Globus pallidus (tissue), 1 donor: ENCODE measurements at places on chromosomes 16 and 17.

DNA sequence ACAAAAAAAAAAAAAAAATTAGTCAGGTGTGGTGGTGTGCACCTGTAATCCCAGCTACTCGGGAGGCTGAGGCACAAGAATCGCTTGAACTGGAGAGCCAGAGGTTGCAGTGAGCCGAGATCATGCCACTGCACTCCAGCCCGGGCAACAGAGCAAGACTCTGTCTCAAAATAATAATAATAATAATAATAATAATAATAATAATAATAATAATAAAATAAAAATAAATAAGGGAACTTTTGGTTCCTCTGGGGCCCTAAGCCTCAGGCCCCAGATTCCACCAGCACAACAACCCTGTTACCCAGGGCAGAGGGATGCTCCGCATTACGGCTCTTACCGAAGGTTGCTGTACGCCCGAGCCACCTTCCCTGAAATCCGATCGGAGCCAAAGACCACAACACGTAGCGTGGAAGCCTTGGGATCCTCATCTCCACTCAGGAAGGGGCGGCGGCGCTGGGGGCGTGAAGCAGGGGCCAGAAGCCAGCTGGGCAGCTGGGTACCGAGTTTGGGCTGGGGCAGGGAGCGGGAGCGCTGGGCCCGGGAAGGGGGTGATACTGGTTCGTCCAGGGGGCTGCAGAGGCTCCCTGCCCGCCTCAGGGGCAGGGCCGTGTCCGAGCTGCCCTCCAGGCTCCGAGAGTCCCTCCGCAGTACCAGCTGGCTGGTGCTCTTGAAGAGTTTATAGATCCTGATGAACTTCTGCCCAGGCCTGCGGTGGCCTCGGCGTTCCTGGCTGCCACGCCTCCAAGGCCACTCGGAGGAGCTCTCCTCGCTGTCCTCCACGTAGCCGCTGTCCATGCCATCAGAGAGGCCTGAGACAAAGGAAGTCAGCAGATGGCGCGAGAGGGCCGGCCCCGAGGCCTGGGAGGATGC, 20.6 kb upstream of the PIK3R6 start:
- DNase-seq, result peak; percentile 16

- no peak for DNase-seq
These were observed 23.3 kb upstream of the NOG start for GRCh38 chr17:56570199-56570598.

DNA sequence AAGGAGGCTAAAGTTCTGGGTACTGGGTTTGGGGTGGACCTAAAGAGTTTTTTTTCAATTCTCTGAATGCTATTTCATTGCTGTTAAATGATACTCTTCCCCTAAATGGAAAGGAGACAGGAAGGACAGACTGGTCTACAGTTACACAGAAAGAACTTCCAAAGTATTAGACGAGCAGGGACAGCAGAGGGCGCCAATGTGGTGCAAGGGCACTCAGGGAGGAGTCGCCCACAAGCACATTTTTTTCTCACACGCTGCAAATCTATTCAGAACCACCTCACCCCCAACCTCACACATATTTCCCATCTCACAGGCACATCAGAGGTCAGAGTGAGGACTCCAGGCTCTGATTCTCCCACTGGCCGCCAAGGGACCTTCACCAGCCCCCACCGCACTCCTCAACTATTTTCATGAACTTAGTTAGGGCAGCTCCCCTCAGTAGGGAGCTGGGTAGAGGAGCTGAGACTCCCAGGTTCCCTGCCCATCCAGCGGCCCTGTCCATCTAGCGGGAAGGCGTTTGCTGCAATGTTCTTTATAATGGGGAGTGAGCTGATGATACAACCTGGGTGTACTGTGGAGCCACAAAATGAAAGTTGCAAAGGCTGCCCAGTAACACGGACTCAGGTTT, 6.8 kb upstream of the CA4 start:
- DNase-seq, result peak; percentile 76

- no peak for DNase-seq
These were observed 25.0 kb upstream of the ZNHIT3 start for GRCh38 chr17:36461330-36462110.

DNA sequence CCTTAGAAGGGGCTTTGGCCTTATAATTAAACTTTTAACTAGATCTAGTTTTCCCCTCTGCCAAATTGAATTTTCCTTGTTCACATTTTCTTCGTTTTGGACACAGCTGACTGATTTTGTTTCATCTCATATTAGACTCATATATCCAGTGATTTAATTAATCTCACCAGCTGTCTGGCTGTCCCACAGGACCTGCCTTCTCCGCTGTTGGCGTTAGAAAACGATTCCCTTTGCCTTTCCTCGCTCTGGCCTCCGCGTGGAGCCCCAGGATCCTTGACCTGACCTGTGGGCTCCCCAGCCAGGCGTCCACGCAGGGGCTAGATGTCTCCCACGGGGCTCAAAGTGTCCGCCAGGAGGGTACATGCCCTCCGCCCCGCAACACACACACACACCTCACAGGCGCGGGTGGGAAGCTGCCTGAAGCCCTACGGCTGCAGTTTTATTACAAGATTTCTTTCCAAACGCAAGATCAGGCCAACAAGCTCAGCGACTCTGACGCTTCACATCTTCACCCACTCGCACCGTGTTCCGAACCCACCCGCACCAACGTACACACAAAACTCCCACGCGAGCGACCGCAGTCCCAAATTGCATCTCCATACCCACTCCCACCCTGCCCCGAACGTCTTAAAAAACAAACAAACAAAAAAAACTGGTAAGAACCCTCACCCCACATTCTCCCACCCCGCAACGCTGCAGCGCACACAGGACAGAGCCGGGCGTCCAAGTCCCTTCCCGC, 1.1 kb downstream of the RPRML start:
- DNase-seq, result no peak

- DNase-seq, result no peak
These were observed 40.2 kb downstream of the CPPED1 start for GRCh38 chr16:12763517-12763916.

DNA sequence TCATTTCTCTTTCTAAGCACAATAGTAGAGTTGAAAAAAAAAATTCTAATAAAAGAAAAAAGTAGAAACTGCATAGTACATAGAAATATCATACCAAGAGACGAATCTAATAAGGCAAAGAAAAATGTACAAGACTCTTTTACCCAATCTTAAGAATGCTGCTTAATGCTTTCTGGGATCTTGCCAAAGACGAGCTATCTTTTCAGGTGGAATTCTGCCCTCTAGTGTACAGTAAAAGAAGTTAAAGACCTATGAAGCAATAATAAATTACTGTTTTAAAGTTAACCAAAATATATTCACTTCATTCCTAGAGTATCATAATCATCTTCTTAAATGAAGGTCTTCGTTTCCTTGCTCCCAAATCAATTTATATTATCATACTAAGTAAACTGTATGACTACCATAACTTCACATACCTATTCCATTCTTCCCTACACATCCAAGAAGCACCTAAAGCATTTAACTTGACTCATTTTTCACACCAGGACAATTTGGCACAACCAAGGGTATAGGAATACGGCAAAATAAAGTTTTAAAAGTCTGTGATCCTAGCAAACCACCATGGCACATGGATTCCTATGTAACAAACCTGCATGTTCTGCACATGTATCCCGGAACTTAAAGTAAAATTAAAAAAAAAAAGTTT, 47.7 kb downstream of the CFDP1 start:
- peak; percentile 75 for DNase-seq

DNA sequence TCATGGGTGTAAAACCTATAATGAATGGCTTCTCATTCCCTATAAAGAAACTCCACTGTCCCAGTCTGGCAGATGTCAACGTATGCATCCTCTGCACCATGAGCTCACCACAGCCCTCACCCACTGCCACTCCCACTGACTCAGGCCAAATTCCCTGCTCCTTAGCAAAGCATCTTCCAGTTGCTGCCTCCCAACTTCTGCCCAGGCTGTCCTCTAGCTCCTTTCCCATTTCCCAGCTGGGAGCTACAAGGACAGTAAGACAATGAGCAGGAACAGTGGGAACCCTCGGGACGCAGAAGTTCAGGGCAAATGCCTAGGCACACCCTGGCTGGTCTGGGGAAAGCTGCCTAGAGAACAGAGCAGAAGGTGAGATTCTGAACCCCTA, 9.1 kb upstream of the THAP11 start:
- DNase-seq, result no peak

DNA sequence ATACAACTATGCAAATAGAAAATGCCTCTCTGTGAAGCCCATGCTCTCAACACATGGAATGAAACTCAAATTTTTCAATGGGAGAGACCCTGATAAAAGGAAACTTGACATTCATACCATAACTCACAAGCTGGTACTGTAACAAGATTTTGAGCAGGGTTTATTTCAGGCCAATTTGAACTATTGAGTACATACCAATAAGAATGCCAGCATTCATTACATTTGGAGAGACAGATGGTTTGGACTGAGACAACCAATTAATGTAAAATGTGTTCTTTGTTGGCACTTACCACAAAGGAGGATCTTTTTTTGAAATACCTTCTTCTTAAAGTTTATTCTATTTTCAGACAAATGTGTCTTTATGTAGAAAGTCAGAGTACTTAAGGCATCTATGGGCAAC, 1357.0 kb upstream of the GOT2 start:
- no peak for DNase-seq

DNA sequence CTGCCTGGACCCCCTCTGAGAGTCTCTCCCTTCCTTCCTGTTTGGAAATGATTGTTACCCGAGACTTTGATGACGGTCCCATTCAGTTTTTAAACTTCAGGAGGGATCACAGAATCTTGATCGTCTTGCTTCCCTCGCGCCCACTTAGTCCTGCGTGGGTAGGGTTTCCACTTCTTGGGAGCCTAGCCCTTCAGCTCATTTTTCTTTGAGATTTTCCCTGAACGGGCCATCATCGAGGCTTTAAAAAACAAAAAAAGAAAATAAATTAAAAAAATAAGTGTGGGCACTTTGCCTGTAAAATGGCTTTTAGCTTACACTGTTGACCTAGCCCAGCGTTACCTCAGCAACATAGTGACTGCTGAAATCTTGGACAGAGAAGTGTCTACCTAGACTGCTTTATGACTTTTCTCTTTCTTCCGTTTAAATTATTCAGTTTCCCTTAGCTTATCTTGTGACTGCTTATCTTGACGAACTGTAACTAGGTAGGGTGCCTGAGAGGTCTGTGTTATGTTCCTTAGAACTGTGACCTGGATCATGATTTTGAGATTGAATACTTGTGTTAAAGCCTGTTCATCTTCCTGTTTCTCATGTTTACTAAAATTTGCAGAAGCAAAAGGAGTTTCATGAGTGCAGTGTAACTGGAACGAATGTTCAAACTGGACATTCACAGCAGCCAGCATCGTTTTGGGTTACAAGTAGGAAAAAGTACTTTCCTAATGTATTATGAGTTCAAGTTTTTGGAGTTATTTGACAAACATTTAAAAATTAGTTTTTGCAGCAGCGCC, 874 bp downstream of the WWP2 start:
- DNase-seq, result peak; percentile 20

- peak; percentile 97 for DNase-seq
These were observed 11.2 kb upstream of the SLC47A2 start for GRCh38 chr17:19727501-19728078.

DNA sequence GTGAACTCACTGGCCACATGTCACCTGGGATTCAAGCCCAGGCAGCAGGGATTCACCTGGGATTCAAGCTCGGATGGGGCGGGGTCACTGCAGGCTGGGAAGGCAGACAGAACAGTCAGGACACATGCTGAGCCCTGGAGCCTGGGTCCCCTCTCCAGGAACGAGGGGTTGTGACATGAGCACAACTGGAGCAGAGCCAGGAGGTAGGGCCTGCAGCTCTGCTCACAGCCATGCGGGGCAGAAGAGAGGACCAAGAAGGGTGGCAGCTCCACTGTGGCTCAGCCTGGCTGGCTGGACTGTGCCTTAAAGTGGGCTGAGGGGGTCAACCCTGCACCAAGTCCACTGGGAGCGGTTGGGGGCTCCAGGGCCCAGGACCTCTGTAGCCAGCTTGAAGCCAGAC, 150.1 kb downstream of the RAB11FIP4 start:
- no peak for DNase-seq

DNA sequence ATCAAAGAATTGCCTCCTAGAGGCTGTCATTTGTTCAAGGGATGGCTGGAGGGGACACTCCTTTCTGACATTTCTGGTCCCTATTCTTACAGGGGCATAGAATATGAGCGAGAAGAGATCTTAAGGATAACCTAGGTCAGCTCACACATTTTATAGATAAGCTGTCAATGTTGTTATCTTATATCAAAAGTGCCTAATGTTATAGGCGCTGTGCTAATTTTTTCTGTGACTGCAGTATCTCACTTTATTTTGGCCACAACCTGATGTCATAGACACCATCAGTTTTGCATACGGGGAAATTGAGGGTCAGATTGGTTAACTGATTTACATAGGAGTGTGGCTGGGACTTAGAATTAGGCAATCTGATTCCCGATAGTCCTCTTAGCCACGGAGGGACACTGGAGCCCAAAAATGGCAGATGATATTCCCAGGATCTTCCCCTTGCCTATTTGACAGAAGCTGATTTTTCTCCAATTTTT, 1.2 kb downstream of the CPD start:
- DNase-seq, result no peak

GRCh38 chr17:81889602-81890001, 1.8 kb downstream of the ALYREF start:
- no peak for DNase-seq

DNA sequence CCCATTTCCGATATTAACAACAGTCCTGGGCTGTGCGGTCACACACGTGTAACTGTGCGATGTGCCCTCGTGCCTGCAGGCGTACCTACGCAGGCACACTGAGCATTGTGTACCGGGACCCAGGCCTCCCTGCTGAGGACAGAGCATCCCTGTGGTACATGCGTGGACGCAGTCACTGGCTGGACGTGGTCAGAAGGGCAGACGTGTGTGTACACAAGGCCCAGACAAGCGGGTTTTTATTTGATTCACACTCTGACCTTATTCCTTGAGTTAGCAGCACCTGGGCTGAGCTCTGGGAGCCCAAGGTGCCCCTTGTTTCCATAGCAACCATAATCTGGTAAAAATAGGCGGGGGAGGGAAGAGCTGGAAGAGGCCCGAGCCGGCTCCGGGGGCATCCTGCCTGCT, 19.5 kb downstream of the RAP1GAP2 start:
- no peak for DNase-seq

DNA sequence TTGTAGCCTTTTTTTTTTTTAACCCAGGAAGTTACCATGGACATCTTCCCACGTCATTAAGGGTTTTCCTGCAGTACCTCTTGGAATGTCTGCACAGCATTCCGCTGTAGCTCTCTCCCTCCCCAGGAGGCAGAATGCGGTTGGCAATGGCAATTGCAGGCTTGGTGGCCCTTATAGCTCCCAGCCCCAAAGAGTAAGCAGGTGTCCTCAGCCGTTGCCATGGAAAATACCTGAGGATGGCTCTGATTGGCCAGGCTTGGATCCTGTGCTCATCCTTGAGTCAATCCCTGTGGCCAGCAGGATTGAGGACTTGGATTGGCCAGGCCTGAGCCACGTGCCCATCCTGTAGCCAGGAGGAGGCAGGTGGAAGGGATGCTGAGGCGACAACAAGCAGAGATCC, 15.5 kb upstream of the TIMP2 start:
- DNase-seq, result no peak

GRCh38 chr16:1877804-1878203, 5.8 kb upstream of the MEIOB start:
- no peak for DNase-seq
